ENCODE measurements at places on chromosomes 5 and 9.

DNA sequence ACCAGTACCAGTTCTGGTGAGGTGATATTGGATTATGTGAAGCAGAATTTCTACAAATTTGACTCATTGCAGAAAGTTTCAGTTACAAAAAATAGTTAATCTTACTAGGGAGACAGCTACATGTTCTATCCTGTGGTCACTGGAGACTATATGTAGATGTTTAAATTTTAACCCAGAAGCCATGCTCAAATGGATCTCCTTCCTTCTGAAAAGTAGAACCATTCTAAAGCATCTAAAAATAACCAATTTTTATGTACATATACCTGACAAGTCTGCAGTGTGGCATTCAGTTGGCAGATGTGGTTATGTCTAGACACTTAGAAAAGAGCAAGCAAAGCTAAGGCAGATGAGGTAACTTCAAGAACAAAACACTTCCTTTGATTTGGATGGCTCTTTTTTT is 65.5 kb upstream of the POU4F3 start:
- DNase-seq = no peak

DNA sequence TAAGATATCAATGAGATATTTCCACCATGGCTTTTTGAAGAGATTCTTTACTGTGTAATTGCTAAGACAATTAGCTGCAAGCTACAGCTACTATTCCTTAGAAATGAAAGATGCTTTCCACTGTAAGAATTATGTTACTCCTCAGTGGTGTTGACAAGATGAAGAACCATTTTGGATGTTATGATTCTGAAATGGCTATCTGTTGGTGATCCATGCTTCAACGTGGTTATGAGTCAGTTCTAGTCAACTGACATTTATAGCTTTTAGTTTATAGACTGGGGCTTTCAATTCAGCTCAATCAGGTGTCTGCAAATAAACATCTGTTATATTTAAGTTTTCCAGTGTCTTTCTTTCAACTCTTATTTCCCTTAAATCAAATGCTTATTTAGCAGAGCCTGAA is 93.7 kb downstream of the SGCD start:
- DNase-seq = no peak

DNA sequence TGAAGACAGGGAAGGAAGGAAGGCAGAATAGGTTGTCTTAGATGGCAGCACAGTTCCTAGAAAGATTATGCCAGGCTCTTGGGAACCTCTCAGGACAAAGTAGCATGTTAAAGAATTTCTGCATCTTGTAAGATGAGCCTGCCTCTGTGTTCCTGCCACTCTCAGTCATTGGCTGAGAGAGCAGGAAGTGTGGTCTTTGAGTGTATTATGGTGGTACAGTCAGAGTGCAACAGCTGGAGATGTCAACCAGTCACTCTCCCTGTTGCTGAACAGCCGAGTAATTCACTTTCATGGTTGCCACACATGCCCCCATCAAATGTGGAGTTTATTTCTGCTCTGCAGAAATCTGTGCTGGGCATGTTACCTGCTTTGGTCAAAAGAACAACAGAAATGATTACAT is 659.6 kb upstream of the RIOK2 start:
- no peak for DNase-seq

DNA sequence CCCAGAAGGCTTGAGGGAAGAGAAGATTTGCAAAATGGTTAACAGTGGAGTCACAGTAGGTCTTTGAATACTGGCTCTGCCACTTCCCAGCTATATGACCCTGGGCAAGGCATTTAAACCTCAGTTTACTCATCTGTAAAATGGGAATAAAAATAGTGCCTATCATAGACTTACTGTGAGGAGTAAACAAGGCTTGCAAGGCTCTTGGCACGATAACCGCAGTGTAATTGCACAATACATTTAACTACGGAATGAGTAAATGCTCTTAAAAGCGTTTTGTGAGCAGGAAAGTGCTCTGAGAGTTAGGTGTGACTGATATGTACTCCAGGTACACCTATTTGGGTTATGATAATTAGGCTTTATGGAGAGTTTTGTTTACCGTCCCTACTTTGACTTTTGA is 8.4 kb downstream of the SLC36A3 start:
- DNase-seq = peak; percentile 34

GRCh38 chr5:83044926-83045325 is 32.3 kb downstream of the TMEM167A start:
- DNase-seq = no peak

DNA sequence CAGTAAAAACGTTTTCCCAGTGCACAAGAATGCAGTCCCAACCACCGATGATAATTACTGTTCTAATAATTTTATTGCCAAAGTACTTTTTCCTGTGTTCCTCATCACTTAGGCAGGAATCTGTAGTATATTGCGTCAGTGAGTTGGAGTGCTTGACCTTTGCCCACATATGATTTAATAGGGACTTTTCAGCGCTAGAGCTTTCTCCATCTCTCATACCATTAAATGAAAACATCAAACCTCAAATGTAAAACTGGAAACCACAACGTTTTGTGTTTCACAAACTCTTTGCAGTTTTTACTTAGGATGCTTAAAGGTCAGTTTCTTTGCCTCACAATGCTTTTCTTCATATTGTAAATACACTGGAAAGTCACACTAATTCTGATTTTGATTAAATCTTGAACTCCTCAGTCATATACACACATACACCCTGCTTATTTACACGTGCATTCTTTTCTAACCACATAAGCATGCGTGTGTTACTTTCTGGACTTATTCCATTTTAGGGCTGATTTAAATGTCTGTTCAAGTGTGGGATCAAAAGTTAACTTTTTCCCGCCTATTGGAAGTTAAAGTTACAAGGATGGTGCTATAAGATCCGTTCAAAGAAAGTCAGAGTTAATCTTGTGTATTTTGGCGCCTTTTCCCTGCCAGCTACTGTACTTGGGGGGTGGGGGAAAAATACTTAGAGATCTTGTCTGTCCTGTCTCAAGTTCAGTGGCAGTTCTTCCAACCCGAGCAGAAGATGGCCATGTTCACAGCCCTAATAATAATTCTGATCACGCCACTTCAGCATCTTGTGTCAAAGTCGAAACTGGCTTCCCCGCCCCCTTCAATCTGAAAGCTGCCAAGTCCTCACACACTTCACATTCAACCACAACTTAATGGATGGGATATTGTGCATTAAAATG is 6.6 kb upstream of the NFIB start:
- DNase-seq = peak; percentile 91

DNA sequence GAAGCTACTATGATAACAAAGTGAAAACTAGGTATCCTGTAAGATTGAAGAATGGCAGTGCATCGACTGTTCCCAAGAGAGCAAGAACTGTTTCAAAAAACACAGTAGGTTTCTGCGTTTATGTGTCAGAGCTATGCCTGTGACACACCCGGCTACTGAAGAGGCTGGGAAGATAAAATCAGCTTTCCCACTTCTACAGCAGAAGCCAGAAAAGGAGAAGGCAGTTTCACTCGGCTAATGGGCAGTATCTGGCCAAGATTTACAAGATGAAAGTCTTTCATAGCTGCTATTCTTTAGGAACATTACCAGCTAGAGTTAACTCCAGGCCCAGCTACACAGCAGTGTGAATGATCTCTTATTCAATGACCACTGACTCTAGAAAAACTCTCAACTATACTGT is 195.2 kb downstream of the CTNND2 start:
- no peak for DNase-seq

DNA sequence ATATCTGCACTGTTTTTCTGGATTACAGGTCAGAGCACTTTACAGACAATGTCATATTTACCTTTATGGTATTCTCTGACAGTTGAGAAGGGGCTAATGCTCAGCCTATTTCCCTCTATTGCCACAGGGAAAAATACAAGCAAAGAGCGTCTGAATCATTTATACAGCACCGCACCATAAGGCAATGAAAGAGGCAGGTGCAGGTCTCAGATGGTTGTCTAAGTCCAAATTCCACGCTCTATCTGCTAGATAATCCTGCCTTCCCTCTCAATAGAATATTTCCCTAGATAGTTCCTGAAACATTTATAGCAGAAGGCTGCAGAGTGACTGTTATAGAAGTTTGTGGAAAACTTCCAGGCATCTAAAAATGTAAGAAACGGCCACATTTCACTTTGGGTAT is 446.1 kb upstream of the CDH6 start:
- DNase-seq = no peak

DNA sequence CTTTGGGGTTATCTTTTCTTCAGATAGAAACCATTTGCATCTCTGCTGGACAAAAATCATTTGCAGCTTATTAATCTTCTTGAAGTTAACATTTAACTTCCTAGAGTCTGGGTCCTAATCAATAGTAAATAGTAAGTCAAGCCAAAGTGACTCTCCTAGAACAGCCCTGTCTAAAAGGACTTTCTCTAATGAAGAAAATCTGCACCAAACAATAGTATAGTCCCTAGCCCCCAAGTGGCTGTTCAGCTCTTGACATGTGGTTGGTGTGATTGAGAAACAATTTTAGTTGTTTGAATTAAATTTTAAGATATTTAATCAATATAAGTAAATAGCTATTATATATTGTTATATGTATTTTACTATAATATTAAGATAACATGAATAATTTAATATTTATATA is 64.6 kb upstream of the SHB start:
- no peak for DNase-seq

DNA sequence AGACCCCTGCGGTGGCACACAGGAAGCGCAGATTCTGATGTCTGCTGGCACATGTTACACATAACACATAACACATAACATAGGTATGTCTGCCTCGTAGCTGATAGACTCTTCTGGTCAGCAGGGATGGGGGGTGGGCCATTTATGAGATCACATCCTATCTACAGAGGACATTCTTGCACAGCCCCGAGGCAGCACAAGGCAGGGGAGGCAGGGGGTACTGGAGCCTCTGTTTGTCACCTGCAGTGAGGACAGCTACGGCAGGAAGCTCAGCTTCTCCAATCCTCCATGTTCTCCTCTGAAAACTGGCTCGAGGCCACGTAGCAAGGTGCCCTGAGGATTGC is 16.7 kb upstream of the MED10 start:
- no peak for DNase-seq

DNA sequence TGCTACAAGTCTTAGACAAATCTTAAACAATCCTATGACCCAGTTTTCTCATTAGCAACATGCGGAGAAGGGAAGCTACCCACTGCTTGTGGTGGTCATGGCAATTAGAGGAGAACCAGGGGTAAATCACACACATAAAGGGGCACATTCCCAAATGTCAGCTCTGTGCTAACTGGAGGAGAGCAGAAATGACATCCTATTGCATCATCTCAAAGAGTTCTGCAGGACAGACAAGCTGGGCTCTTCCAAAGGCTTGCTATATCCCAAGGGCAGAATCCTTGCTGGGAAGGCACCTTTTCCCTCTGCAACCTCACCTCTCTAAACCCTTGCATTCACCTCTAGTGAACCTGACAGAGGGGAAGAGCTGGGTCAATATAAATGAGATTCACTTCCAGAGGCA is 17.0 kb upstream of the WWC1 start:
- DNase-seq = no peak

DNA sequence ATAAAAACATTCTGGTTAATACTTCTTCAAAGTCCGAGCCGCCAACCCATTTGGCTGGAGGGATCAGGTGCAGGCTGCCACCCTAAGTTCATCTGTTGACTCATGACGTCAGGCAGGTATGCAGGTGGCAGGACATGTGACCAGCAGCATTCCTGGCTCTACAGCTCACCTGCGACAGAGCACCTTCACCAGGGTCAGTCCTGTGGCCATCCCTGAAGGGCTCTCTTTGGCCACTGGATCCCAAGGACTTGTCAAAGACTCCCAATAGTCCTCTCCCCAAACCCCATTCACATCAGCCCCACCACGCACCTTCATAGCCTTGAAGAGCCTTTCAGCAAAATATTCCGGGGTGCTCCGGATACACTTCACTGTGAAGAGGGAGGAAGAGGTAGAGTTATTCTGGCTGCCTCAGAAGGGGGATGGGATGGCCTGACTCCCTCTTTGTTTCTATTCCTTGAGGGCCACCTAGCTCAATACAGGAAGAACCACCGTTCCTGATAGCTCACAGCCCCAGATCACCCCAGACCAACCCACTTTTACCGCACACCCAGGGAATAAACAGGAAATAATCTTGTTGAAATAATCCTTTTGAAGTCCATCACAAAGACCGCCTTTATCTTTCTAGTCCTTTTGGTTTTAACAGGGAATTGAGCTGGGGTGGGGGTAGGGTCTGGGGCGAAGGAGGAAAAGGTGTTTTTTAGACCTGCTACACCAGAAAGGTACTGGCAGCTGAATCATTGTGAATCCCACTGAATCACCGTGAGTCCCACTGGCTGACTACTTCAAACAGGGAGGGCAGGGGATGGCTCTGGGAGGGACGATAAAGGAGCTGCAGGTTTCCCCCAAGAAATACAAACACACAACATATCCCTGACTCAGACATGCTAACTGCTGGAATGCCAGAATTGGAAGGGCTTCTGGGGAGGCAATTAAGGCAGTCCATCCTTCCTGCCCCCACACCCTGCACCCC is 26.4 kb downstream of the ANXA6 start:
- DNase-seq = no peak

- peak; percentile 14 for DNase-seq
Observed at GRCh38 chr9:10612641-10613398, at the start of gene PTPRD. PTPRD (minus strand) TSS chr9:10613002.

DNA sequence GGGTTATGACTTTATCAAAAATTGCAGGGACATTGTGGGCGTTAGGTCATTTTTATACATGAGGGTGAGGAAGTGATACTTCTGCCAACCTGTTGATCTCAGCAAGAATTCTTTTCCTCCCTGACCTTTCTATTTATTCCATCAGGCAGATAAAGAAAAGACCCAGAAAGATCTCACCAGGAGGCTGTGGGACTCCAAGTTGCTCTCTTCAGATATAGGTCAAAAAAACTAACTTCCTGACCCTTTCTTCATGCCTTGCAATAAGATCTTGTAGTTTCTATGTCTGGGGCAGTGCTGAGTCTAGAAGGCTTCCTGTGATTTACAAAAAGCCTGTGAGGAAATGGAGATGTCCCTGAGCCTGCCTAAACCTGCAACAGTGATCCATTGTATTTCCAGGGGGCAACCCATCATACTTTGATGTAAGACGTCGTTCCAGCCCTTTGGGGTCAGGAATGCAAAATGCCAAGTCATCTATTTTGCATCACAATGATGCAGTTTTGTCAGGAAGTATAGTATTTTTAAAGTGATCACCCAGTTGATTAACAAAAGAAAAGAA is 22.0 kb upstream of the PIK3R1 start:
- no peak for DNase-seq

DNA sequence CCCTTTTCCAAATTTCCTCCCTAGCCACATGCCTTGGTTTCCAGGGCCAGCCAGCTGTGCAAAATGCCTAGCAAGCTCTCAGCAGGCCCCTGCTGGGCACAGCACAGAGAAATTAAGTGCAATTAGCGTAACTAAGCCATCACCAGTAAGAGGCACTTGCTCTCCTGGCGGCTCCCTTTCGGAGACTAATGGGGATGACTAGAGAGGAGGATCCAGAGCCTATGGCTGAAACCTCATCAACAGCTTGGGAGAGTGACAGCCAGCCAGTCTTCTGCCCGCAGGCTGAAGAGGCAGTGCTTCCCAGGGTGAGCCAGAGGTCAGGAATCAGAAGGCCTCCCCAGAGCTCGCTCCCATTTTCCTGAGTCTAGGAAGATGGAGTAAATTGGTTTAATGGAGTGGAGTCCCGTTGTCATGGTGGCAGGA is 108.4 kb downstream of the KCNIP1 start:
- no peak for DNase-seq

Data from muscle of back (tissue), 13 donors.